ENCODE measurements at places on chromosomes 5 and 9.

GRCh38 chr5:97542469-97542868, 359.4 kb upstream of the RIOK2 start:
- no peak for DNase-seq

DNA sequence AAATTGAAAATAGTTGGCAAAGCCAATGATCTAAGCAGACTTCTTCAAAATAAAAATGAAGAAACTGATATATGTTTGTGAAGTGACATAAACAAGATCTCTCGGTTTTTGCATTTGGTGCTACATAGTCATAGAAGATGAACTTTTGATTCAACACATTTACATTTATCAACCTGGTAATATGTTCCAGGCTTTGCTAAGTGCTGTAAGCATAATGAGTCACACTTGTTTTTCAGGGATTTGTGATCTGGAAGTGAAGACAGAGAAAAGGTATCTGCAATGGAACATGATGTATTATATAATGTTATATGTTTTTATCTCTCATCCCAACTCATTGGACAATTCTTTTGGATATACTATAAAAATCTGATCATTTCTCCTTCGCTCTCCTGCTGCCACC, 801.4 kb downstream of the BRINP1 start:
- no peak for DNase-seq

DNA sequence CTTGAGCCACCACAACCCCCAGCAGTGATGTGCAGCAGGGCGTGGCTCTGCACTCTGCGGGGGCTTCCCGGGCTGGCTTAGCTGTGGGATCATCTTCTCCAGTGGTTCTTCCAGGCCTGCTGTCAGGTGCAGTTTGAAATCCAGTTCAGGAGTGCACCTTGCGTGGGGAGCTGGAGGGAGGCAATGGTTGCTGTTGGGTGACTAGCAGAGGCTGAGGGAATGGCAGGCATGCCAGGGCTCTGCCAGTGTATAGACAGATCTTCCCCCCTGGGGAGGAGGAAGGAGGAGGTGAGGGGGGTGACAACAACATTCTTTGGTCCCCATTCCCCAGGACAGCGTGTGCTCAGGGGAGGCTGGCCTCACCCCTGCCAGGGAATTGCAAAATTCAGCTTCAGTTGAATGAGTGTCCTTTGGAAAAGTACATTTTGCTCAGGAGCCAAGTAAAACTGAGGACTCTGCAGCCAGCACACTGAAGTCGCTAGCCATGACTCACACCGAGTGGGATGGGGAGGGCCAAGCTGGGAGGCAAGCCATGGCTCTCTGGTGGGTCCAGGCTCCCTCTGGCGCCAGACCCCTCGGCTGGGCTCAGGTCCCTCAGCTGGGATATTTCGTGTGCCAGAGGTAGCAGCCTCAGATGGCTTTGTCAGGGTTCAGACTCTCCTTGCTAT, 35.0 kb downstream of the ERGIC1 start:
- DNase-seq = peak; percentile 32

DNA sequence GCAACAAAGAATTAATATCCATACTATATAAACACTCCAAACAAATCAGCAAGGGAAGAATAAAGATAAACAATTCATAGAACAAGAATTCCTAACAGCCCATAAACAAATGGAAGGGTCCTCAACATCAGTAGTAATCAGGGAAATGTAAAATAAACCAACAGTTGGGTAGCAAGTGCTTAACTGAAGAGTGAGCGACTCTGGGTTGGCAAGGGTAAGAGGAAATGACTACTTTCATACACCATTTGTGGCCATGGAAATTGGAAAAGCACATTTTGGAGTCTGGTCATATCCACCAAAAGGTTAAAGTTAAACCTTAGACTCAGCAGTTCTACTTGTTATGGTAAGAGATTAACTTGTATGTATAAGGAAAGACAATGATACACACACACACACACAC, 17.4 kb upstream of the RORB start:
- no peak for DNase-seq

- no peak for DNase-seq
Observed at GRCh38 chr9:121288673-121289025, 20.7 kb downstream of the GSN start.

GRCh38 chr5:96729156-96729555, 67.0 kb downstream of the CAST start:
- DNase-seq = no peak

DNA sequence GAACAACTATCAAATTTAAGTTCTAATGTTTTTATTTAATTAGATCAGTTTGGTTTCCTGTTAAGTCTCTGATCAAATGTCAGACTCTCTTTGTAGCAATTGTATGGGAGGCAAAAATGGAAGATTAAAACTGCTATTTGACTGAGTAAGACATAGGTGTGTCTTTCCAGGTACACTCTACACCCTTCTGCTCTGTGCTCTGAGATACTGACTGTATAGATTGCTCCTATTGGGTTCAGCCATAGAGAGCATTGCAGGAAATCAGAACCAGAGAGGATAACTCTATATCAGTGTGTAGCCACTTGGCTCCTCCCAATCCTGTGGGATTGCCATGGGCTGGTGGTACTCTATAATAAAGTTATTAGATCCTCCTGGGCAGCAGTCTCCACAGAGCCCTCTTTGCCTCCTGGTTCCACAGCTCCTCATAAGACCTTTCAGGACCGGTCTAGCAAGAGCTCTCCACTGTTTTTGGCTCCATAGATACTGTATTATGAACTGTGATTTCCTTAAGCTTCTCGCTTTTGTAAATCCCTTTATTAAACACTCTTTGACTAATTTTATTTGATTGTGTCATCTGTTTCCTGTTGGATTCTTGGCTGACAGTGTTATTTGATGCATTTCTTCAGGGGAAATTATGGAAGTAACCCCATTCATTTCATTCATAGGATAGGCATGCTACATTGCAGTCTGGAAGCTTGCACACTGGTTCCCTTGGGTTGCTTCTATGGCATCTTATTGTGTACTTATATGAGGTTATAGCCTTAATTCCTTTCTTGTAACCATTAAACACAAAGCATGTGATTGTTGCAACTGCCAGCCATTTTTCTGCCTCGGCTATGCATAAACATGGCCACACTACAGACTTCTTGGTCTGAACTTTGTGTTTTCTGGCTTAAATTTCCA, 115.6 kb downstream of the VCAN start:
- DNase-seq = no peak

DNA sequence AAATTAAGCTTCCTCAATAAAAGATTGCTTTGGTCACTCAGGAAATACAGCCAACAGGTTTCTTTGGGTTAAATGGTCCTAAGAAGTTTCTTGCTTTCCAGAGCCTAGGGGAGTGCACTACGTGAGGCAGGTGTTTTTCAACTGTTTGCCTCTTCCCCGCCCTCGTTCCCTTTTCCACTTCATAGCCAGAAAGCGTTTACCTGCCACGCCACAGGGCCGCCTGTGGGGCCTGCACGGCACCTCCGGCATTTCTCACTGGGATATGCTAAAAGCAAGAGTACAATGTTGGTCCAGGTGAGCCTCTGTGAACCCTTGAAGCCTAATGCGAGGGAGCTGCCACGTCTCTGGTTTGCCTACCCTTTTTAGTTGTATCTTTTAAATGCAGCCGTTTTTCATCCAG, 167.6 kb upstream of the OTULINL start:
- no peak for DNase-seq
